ENCODE measurements at places on chromosomes 7 and 10.

- no peak for DNase-seq
Measured at GRCh38 chr10:36381748-36382147, 739.7 kb upstream of the FZD8 start.

DNA sequence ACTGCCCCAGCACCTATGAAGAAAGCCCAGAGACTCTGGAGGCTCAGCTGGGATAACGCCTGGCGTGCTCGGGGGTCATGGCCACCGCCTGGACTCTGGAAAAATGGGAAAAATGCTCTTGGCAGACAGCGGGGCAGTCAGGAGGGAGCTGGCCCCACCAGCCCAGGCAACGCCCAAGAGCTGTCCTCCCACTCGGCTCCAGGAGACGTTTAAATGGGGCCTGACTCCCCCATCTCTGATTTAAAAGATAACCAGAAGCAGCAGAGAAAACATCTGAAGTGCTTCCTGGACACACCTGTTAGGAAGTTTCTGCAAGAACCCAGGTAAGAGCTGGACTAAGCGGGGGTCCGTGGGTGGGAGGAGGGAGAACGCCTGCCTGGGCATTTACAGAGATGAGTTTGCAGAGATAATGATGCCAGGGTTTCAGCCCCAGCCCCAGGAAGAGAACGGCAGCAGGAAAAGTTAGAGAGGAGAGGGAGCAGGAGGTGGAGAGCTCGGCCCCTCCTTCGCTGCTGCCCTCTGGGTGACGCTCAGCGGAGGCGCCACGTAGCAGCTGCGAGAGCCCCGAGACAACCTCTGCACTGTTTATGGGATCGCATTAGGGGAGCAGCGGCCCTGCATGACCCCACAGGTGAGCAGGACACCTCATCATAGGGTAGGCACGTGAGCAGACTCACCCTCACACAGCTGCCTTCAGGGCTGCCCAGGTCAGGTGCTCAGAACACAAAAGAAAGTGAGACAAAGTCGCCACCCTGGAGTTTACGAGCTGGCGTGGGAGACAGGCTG, 83.5 kb upstream of the INSIG1 start:
- no peak for DNase-seq

DNA sequence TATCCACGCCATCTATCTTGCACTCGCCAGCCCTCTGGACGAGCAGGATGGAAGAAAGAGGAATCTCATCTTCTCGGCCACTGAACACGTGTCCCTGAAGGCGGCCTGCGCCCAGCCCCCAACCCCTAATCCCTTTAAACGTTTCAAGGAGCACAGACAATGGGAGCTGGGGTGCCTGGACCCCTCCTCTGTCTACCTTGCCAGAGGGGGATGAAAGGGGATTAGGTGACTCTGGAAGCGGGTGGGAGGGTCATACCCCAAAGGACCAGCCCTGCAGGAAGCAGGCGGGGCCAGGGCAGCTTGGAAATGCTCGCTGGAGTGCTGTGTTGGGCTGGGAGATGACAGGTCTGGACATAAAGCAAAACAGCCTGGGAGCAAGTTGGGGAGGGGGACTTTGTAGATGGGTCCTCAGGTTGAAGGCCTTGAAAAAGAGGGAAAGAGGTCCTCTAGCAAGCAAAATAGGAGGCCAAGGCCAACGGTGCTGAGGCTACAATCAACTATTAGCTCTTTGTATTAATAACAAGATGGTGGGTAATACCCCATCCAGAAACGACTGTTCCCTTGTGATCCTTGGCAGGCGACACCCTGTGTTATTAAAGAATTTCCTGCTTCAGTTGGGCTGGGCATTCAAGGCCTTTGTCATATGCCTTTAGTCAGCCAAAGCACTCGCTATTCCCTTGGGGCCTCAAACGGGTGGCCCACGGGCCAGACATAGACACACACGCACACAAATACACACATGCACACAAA, 126.5 kb upstream of the UNC5B start:
- no peak for DNase-seq

DNA sequence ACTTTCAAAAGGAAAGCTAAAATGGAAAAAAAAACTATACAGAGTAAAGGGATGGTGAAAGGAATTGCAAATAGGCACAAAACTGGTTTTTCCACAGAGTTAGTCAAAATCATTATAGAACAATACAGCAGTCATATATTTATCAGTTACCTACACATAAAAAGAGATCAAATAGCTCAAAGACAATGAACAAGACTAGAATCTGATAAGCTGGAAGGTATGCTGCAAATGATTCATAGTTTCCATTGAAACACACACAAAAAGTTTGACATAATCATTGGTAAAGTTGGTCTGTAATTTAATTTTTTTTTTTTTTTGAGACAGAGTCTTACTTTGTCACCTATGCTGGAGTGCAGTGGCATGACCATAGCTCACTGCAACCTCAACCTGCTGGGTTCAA, 92.4 kb upstream of the SGCE start:
- no peak for DNase-seq

- no peak for DNase-seq
Measured at GRCh38 chr7:102066476-102066875, 220.2 kb upstream of the SH2B2 start.

DNA sequence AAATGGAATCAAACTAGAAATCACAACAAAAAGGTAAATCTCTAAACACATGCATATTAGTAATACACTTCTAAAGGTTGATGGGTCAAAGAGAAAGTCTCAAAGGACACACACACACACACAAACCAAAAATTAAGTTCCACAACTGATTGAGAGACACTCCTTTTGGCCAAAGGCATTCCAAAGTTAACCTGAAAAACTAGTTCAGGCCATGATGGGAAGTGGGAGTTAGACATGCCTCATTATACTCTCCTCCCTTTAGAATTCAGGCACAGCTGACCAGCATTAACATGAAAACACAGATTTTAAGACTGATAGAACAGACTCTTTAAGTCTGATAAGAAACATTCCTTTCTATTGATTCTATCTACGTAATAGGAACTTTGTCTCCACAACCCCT, 332.4 kb upstream of the IGFBP3 start:
- DNase-seq, result no peak

GRCh38 chr10:95459446-95460045, 101.6 kb downstream of the SORBS1 start:
- no peak for DNase-seq

- no peak for DNase-seq
Measured at GRCh38 chr7:93310346-93310745, 78.2 kb downstream of the VPS50 start.

DNA sequence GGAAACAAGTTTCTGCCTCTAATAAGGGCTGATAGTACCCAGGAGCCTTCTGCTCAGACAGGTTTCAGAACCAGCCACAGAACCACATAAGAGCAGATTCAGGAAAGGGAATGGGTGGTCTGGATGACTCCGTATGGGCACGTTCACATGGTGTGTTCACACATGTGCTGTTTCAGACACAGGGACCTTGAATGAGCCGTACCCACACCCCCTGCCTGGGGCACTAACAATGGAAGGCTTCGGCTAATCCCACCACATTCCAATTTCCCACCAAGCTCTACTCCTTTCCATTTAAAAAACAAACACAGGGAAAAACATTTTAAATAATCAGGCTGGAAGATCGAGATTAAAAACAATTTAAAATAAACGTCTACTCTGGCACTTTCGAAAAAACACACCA, 217.3 kb downstream of the GRID1 start:
- DNase-seq, result no peak

DNA sequence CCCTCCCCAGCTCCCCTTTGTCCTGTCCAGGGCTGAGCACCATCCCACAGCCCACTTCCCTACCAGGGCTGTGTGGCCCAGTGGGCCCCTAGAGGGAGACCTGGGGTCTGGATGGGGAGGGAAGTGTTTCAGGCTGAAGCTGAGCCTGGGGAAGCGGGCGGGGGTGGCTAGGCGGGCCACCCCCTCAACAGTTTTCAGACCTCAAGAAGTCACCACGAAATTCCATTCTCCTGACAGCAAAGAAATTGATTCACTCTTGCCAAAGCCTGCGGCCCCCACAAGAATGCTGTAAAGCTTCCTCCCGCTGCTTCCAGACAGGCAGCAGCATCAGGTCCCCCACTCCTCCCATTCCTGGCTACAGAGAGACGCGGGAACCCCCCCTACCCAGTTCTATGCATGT, 2.5 kb upstream of the LFNG start:
- DNase-seq, result no peak

- no peak for DNase-seq
Measured at GRCh38 chr7:37815671-37816371, 32.6 kb upstream of the NME8 start.

DNA sequence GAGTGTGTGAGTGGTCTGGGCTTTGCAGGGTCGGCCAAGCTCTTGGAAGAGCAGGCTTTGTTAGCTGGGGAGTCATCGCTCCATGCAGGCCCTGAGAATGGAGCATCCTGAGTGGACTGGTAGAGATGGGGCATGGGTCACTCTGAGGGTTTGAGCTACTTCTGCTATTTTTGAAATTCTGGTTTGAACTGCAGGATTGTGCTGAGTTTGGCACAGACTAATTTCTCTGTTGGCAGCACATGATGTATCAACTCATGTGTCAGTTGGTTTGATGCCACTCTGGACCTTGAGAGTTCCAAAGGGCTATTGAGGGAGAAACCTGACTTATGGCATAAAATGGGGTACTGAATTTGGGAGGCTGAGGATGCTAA, 56.3 kb downstream of the LRMDA start:
- DNase-seq, result no peak

DNA sequence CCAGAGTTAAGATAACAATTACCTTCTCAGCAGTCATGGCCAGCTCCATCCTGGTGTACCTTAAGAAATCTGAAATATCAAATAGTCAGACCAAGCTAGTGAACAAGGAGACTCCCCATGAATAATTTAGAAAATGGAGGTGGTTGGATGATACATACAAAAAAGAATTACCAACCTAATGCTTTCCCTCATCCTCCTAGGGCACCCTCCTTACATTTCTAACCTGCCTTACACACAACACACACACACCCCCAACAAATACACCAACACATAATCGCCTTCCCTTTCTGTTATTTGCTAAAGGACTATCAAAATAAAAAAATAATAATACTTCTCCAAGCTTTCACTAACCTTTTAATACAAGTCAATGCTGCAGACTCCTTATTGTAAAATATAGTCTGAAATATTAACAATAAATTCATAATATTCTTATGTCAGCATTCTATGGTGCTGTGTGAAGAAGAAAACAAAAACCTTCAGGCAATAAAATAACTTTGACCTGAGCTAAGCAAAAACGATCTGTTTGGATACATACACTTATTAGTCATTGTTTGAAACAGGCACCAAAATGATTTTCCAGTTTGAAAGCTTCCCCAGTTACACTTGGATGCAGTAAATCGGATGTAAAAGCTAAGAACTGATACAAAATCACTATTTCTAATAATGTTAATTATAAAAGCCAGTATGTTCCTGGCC, 3.4 kb downstream of the TWIST1 start:
- no peak for DNase-seq

DNA sequence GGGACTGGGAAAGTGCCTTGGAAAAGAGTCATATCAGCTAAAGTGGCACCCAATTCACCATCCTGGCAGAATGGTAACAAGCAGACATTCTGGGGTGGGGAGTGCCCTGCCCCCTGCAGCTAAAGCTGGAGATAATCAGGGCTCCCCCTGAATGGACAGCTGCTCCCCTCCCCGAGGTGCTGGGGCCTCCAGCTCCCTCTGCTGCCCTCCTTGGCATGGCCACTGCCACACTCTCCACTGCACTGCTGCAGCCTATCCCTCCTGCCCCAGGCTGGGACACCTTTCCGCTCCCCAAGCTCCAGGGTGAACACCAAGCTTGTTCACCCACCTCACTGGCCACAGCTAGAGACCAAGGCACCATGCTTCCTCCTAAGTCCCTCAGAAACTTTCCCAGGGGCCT, 9.8 kb upstream of the PARD3 start:
- no peak for DNase-seq

GRCh38 chr10:119738962-119739361, 13.1 kb downstream of the INPP5F start:
- DNase-seq, result no peak

GRCh38 chr10:125415006-125415633, 254.8 kb upstream of the CTBP2 start:
- no peak for DNase-seq

- DNase-seq, result no peak
Measured at GRCh38 chr10:131267814-131268095, 43.8 kb downstream of the TCERG1L start.

- no peak for DNase-seq
Measured at GRCh38 chr7:27765841-27766240, 25.9 kb downstream of the TAX1BP1 start.

DNA sequence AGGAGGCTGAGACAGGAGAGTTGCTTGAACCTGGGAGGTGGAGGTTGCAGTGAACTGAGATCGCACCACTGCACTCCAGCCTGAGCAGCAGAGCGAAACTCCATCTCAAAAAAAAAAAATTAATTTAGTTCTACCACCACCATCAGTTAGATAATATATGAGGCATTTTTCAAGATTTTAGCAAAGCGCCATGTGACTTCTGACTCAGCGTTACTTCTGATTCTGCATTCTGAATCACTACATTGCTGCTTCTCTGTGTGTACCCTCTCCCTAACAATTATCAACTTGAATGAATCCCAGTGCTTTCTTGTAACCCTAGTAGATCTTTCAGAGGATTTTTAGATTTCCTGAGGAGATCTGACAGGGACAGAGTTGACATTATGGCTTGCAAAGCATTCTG, 176.8 kb upstream of the SORCS1 start:
- DNase-seq, result no peak

GRCh38 chr7:44755698-44756627, 7.3 kb downstream of the ZMIZ2 start:
- DNase-seq, result no peak

- DNase-seq, result no peak
Measured at GRCh38 chr7:70356787-70357328, 758.6 kb downstream of the AUTS2 start.

DNA sequence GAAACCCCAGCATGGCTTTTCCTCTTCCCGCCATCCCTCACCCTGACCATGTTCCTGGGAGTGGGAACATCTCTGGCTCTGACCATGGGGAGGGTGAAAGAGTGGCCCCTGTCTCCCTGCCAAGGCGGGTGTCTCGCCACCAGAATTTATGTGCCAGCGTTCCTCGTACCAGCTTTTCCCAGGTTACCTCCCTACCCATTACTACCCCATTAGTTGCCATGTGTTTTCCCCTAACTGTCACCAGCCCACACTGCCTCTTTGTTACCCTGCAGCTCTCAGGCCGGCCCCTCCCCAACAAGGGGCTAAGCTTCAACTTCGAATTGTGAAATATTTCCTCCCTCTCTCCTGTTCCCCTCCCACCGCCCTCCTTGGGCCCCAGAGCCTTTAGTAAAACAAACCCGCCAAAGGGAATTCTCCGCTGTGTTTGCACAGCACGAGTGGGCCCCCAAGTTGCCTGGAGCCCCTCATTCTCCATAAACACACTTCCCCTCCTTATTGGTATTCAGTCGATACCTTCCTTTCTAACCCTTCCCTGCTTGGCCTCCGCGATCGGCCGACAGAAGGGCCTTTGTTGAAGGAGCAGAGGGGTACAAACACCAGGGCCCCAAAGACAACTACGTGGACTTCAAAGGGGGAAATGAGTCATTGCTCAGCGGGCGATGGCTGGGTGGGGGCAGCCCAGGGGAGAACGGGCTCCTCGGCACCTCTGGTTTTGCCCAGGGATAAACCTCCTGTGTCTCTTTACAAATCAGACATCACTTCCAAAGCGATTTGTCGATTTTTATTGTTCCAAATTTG, 45.5 kb downstream of the SLIT1 start:
- DNase-seq, result no peak

Measured in NCI-H1930 (cell line).